Activated CD8-positive, alpha-beta T cell treated with anti-CD3 and anti-CD28 coated beads, Interleukin-2, amount 10 ng/mL, durations not matched to agents 7 days and 5 days (primary cell): ENCODE measurements at places on chromosomes 12 and 14. TPM values are rescaled to one million over a fixed set of nuclear protein-coding genes. Genes with fewer than 3 reads are reported as not detected.

GRCh38 chr12:111954969-111955368, 58.0 kb downstream of the TMEM116 start:
- no peak for DNase-seq

DNA sequence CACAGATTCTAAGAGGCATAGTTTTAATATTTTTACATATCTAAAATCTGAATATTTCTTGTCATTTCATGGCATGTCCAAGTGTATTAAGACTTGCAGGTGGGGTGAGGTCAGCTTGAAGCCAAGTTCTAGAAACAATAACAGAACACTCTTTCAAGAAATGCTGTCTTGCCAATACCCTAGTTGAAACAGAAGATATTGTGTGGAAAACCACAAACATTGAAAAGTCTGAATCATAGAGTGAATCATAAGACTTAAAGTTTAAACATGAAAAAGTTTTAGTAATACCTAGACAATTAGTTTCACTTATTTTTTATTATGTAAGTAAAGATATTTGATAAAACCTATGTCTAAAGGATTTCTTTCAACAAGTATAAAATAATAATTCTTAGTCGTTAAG, 191.5 kb upstream of the CAND1 start:
- no peak for DNase-seq

The ADAM20 gene
- total RNA-seq = 0.18 TPM

- DNase-seq = no peak
Observed at GRCh38 chr12:122348505-122348904, 74.0 kb downstream of the CLIP1 start.

- DNase-seq = peak; percentile 30
Observed at GRCh38 chr12:26935636-26936378, 2.0 kb downstream of the INTS13 start.

DNA sequence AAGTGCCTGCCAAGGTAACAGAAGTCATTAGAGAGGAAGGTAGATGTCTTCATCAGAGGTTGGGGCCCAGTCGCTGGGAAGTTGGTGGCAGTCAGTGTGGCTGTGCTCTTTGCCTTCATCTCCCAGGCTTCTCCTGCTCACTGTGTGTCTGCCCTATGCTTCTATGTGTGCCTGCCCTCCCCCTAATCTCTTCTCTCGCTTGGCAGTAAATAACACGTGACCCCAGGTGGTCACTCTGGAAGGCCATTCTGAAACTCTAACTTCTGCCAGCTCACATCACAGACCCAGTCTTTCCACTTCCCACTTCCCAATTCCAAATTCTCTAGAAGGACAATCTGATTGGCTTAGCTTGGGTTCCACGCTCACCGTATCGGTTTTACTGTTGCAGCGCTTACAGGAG, 9.3 kb downstream of the ZNF664 start:
- no peak for DNase-seq

GRCh38 chr14:95524706-95525512, 8.5 kb upstream of the SYNE3 start:
- no peak for DNase-seq

DNA sequence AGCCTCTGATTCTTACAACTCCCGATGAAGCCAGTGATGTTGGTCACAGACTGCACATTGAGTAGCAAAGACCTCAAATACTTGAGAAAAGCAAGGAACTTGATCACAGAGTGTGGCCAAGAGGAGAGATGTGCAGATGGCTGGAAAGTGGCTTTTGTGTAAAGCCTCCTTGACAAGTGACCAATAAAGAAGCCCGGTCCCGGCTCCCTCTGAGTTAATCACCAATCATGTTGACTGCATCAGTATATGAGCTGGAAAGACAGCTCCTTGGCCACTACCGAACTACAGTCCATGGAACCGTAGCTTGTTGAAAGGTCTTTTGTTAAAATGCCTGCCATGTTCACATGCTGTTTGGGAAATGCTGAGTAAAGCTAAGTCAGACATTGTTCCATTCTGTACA, 23.7 kb upstream of the SERPINA6 start:
- DNase-seq = no peak

- peak; percentile 59 for DNase-seq
Observed at GRCh38 chr12:6620137-6620884, 13.1 kb upstream of the CHD4 start.

The PZP gene
- not detected for total RNA-seq

The PDE3A gene
- total RNA-seq = not detected

GRCh38 chr12:20140751-20141150, 227.6 kb upstream of the PDE3A start:
- DNase-seq = no peak
